ENCODE measurements at places on chromosomes 2 and 18.

DNA sequence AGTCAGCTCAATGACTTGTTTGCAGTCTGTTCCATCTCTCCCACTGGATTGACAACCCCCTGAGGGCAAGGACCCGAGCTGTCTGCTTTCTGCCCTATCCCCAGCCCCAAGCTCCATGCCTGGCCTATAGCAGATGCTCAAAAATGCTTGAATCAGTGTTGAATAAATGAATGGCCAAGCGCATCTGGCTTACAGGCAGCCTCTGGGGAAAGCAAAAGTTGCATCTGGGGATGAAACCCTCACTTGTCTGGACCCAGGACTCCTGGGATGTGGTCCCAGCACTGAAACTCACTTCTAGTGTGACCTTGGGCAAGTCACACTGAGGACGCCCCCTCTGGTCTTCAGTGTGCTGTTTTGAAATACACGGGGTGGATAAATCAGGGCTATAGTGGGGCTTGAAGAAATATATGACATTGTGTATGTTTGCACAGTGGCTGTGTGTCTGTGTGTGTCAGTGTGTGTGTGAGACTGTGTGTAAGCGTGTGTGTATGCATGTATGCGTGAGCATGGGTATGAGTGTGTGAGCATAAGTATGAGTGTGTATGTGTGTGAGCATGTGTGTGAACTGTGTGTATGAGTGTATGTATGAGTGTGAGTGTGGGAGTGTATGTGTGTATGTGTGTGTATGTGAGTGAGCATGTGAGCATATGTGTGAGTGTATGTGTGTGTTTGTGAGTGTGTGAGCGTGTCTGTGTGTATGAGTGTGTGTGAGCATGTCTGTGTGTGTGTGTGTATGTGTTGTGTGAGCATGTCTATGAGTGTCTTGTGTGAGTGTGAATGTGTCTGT lies 27.8 kb upstream of the TNS1 start:
- no peak for DNase-seq

GRCh38 chr18:43893001-43893637 lies 615.8 kb upstream of the SYT4 start:
- DNase-seq: no peak

- no peak for DNase-seq
Measured at GRCh38 chr2:47890711-47891368, 15.5 kb downstream of the FBXO11 start.

GRCh38 chr2:116489944-116490343 lies 1324.5 kb upstream of the DDX18 start:
- no peak for DNase-seq

GRCh38 chr2:135555311-135555710 lies 24.0 kb downstream of the R3HDM1 start:
- DNase-seq: no peak

GRCh38 chr18:34942975-34943374 lies 98.2 kb upstream of the MAPRE2 start:
- DNase-seq: no peak
